ENCODE measurements at places on chromosomes 5 and 9.

DNA sequence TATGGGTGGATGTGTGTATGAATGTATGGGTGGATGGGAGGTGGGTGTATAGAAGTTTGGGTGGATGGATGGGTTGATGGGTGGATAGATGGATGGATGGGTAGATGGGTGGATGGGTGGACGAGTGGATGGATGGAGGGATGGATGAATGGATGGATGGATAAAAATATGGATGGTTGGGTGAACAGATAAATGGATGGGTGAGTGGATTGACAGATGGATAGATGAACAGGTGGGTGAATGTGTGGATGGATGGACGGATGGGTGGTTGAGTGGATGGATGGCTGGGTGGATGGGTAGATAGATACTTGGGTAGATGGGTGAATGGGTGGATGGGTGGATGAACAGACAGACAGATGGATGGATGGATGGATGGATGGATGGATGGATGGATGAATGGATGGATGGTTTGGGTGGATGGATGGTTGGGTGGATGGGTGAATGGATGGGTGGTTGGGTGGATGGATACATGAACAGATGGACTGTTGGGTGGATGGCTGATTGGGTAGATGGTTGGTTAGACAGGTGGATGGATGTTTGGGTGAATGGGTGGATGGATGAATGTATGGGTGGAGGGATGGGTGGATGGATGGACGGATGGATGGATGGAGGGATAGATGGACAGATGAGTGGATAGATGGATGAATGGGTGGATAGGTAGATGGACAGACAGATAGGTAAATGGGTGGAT, 166.8 kb downstream of the IRX2 start:
- DNase-seq: no peak

GRCh38 chr9:38181232-38181631, 112.2 kb upstream of the SHB start:
- no peak for DNase-seq

GRCh38 chr5:116454417-116454927, 120.2 kb downstream of the SEMA6A start:
- DNase-seq: peak; percentile 94

DNA sequence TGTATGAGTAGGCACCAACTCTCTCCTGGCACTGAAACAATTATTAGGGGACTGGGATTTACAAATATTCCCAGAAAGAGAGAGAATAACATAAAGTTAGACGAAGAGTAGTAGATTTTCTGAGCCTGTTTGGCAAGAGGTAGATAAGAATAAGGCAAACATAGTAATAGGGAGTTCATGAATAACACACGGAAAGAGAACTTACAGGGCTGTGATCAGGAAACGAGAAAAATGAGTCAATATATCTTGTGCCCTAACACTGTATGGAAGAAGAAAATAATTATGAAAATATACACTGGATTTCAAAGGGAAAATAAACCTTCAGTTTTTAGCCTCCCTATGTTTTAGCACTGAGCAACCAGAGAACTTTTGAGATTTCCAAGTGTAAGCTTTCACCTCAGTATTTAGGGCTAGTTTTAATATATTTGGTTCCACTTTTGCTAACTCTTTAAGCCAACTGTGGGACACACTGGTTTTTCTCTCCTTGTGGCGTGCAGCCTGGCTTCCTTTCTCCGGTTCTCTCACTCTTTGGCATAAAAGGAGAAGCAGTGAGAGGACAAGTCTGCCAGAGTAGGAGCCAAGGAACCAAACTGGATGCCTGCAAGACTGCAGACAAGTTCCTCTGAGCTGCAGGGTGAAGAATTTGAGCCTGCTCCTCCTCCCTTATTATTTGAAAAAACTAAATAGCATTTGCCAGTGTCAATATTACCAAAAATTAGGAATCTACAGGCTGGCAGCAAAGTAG, 6.6 kb upstream of the KCNN2 start:
- no peak for DNase-seq

DNA sequence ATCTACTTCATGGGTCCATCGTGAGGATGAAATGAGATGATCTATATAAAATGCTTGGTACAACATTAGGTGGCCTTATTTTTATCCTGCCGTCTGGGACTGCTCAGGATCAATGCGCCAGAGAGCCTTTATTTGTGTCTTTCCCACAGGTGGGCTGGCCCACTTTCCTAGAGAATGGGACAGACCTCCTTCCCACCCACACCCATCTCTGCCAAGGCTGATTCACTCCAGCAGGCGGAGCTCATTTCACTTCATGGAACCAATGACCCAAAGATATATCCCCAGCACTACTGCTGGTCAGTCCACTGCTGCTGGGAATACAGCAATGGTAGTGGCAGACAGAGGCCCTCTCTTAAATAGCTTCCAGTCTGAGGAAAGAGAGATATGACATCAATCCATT, 35.7 kb downstream of the TGFBI start:
- no peak for DNase-seq

DNA sequence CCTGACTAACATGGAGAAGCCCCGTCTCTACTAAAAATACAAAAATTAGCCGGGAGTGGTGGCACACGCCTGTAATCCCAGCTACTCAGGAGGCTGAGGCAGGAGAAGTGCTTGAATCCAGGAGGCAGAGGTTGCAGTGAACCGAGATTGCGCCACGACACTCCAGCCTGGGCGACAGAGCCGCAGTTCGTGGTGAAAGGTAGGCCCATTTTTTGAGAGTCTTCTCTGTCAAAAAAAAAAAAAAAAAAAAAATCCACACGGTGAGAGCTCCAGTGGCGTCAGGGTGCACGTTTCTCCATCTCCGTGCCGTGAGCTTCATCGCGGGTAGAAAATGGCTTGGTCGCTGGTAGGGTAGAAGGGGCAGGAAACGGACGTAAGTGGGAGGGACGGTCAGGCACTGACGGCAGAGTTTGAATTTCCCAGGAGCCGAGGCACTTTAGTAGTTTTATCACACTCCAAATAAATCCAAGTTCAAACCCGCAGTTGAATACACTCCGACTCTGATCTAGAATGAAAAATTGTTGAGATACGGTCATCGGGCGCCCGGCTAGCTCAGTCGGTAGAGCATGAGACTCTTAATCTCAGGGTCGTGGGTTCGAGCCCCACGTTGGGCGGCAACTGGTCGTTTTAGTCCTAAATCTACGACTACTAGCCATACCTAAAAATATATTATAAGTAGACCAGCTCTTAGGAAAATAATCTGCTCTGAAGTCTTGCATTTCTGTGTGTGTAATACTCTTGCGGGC, 2.4 kb upstream of the TRIM7 start:
- DNase-seq: peak; percentile 92

DNA sequence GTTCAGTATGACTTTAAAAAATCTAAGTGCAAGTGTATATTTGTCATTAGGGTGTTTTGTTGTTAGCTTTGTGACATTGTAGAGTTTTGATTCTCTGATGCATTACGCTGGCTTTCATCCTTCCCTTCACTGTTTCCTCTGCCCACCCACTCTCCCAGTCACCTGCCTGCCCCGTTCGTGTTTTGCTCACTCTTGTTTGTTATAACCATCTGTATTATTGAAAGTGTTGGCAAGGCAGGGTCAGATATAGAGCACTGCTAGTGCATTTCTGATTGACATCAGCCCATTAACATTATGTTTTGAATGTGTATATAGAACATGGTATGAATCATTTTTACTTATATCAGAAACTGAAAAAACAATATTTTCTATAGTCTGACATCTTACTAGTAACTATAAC, 27.3 kb downstream of the SCGB3A1 start:
- DNase-seq: no peak

DNA sequence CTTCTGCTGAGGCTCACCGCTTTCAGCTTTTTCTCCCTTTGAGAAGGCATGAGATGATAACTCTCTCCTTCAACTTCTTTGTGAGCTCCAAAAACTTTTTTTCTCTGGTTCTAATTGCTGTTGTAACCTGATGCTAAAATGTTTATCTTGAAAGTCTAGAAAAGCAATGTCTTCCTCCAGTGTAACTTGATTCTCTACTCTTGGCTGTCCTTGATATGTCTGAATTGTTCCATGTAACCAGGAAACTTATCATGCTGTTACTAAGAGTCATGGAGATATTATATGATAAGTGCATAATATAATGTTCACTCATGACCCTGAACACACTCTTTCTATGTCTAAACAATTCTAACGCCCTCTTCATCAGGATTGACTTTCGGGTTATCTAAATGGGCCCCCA, 128.0 kb upstream of the ABCA1 start:
- DNase-seq: no peak

DNA sequence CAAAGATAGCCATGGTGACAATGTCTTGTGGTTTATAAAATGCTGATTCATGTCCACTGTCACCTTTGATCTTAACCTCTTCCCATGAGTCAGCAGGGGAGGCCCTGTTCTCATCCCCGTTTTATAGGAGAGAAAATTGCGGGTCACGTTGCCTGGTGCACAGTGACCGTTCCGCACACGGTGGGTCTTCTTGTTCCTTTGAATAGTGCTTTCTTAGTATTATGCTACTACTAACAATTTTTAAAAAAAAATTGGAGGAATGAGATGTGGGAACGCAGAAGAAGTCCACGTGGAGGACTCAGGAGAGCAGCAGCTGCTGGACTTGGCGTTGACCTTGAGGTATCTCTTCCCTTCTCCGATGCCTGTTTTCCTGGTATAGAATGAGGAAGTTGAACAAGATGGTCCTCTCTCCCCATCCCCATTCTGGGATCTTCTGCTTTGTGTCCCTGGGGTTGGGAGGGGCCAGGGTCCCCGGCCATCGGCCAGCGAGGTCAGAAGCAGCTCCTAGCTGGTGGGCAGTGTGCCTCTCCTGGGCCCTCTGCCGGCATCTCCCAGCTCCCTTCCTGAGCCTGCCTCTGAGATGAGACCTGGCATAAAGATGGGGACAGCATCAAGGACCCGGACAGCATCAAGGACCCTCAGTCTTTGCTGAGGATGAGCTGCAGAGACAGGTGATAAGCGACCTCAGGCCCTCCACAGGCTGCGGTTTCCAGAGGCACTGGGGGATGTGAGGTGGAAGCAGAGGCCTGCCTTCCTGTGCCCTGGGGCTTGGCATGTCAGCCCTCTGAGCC, 143.9 kb downstream of the C9orf50 start:
- DNase-seq: no peak

DNA sequence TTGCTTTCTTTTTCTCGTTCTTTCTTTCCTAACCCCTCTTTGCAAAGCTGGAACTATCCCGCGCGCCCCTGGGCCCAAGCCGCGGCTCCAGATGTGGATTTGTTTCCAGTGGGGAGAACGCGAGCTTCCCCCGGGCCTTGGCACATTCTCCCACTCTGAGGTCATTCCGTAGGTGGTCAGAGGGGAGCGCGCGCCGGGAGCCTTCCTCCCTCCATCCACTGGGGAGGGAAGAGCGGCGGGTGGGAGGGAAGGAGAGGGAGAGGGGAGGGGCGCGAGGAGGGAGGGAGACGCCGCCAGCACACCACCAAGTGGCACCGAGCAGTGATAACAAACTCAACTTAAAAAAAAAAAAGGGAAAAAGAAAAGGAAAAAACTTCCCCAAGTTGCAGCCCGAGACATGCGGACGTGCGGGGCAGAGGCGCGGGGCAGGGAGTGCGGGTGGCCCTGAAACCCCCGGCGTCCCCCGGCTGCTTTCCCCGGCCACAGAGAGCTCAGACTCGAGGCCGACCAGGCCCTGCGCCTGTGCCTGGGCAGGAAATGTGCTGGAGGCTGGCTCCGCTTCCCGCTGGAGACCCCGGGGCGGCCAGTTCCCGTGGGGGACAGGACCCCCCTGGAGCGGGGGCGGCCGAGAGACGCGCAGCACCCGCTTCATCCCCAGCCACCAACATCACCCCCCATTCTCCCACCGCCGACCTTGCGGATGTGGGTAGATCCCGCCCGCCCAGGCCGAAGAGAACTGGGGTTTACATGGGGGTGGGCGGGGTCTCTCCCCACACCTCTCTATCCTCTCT, 3.1 kb downstream of the IER5L start:
- DNase-seq: no peak

- no peak for DNase-seq
These were observed 1.1 kb upstream of the PDCD6 start for GRCh38 chr5:270340-270739.

- no peak for DNase-seq
These were observed 214.1 kb upstream of the TLE4 start for GRCh38 chr9:79357616-79358015.

DNA sequence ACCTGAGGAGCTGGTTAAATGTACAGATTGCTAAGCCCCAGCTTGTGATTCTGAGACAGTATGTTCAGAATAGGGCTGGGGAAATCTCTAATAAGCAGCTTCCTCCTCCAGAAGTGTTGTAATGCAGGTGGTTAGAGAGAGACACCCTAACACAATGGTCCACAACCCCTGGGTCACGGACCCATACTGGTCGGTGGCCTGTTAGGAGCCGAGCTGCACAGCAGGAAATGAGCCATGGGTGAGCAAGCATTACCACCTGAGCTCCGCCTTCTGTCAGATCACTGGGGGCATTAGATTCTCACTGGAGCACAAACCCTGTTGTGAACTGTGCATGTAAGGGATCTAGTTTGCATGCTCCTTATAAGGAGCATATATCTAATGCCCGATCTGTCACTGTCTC, 61.8 kb downstream of the SLC36A1 start:
- peak; percentile 57 for DNase-seq

- DNase-seq: no peak
These were observed 94.6 kb downstream of the ALDH1A1 start for GRCh38 chr9:72858089-72858912.

- no peak for DNase-seq
These were observed 73.2 kb upstream of the NEURL1B start for GRCh38 chr5:172567843-172568242.

DNA sequence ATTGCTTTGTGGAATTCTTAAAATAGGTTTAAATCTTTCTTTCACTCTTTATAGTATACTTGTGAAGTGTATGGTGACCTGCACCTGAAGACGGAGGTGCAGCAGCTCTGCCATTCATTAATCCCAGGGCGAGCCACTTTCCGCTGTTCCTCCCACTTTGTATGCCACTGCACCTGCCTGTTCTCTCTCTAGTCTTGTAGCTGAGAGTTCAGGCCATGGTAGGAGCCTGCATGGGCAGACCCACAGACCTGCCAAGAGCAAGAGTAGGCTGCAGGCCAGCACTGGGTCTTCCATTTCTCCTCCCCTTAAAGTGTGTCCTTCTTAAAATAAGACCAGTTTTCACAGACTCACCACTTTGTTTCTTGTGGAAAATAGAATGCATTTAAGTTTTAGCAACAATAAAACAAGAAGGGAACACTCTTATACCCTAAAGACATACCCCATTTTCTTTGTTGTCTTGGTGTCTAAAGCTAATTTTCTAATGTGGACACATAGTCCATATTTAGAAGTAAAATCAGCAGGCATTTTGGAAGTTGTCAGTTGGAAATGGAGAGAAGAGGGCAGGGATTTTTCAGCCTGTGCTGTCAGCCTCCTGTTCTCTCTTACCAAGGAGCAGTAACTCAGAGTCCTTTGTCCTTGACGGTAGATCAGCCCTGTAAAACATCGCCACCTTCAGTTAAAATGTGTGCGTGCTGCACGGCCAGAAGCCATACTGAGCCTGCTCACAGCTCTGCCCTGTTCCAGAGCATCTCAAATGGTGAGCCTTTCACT, 103.2 kb downstream of the SNCAIP start:
- DNase-seq: peak; percentile 67

- no peak for DNase-seq
These were observed 31.7 kb upstream of the SLC6A3 start for GRCh38 chr5:1476967-1477310.

- no peak for DNase-seq
These were observed 26.2 kb upstream of the HSD17B4 start for GRCh38 chr5:119426057-119426456.

- peak; percentile 82 for DNase-seq
These were observed 153.5 kb upstream of the TRPC7 start for GRCh38 chr5:136518814-136519213.

Measured in Daoy (cell line).